ENCODE measurements at places on chromosomes 11 and 22. TPM values are rescaled to one million over a fixed set of nuclear protein-coding genes. Genes with fewer than 3 reads are reported as not detected.
A peak's percentile ranks its signal among the peaks of the same experiment; 100 is the strongest.

DNA sequence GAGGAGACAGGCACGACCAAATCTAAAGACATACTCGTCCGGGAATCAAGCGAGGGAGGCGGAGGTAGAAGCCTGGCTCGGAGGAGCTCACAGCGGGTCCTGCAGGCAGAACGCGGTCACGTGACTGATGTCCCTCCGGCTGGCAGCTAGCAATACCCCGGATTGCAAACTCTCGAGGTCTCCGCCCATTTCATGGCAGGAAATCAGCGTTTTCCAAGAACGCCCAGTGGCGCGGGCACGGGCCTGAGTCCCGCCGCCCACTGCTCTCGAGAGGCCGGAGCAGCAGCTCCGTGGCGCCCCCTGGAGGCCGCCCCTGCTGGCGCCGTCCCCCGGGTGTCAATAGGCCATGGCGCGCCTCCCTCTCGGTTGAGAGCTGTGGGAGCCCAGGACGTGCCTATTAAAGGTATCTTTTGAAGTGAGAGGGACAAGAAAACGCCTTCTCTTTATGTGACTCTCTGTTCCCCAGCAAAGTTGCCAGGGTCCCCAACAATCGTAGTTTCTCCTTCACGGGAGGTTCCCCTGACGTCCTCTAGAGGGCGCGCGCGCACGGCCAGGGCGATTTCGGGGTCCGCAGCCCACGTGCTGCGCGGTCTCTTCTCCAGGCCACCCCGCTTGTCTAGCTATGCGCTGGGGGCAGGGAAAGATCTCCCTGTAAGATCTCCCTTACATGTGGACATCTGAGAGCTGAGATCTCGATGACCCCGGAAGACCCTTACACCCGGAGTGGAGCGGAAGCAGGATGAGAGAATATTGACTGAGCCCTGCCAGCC is 37.3 kb upstream of the RBFOX2 start:
- peak; percentile 90 for DNase-seq

DNA sequence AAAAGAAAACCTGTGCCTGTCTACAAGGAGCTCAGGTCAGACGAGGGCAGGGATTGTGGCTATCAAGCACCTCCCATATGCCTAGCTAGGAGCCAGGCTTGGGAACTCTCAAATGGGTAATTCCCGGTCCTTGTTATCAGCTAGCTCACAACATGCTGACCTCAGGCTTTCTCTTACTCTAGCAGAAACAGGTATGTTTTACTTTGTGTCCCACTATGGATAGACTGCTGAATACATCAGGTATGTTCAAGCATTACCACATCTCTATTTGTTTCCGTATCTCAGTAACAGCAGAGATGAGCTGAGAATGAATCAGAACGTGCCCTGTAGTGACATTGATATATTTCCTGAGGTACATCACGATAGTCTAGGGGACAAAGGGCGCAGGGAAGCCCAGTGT is 29.4 kb downstream of the SHISA8 start:
- DNase-seq = no peak

DNA sequence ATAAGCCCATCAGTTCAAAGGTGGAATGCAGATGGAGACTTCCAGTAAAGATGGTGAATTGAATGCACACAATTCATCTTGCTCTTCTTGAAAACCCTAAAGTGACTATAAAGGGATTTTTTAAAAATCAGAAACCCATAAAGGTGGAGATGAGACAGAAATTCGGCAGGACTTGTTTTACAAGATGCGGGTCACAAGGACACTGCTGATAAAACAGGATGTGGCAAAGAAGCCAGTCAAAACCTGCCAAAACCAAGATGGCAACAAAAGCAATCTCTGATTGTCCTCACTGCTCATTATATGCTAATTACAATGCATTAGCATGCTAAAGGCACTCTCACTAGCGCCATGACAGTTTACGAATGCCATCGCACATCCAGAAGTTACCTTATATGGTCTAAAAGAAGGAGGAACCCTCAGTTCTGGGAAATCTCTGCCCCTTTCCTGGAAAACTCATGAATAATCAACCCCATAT is 137.1 kb downstream of the NECTIN1 start:
- DNase-seq = no peak

DNA sequence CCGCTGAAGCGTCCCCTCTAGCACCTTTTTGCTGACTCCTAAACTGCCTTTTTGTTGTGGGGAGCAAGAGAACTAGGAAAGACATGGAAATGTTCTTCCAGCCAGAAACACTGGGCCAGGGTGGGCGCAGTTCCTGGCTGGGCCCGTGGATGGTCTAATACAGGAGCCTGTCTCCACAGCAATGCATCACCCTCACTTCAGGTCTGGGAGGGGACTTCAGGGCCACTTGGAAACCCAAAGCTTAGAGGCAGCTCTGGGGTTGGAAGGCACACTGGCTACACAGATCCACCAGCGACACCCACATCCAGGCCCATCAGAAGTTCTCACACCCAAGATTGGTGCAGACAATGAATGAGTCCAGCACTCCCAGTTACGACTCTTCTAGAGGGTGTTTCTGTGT is 120.3 kb downstream of the ETS1 start:
- DNase-seq = no peak

GRCh38 chr11:27183672-27184457 is 143.2 kb downstream of the BBOX1 start:
- DNase-seq = peak; percentile 70

- DNase-seq = no peak
Observed at GRCh38 chr11:59247531-59248227, 35.0 kb upstream of the MPEG1 start.

DNA sequence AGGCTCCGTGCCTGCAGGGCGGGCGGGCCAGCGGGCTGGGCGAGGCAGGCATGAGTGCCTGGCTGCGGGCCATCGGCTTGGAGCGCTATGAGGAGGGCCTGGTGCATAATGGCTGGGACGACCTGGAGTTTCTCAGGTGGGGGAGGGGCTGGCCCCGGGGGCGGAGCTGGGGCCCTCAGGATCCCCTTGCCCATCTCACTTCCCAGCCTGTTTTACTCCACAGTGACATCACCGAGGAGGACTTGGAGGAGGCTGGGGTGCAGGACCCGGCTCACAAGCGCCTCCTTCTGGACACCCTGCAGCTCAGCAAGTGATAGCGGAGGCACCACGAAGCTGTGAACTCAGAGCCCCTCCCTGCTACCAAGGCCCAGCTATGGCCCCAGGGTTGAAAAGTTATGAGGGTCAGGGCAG is 5.9 kb downstream of the PHOX2A start:
- DNase-seq = peak; percentile 56

- DNase-seq = no peak
Observed at GRCh38 chr22:28488825-28489224, 190.8 kb downstream of the TTC28 start.

- DNase-seq = no peak
Observed at GRCh38 chr22:22371031-22371541, 126.5 kb downstream of the VPREB1 start.

- DNase-seq = no peak
Observed at GRCh38 chr11:45945397-45945999, 23.0 kb downstream of the LARGE2 start.

DNA sequence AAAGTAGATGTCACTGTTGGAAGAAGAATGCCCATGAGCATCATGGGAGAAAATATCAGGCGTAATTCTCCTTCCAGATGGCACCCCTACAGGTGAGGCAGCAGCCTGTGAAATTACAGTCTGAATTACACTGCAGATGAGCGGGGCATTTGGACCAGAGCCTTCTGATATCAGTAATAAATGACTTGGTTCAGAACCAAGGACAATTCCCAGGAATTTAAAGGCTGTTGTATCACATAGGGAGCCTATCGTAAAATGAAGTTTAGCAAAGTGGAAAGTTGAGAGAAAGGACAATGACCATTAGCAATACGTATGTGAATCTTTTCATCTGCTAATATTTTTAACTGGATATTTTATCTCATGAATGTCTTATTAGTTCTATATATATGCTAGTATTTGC is 61.3 kb downstream of the PRMT3 start:
- no peak for DNase-seq

- no peak for DNase-seq
Observed at GRCh38 chr22:35604621-35605368, 12.3 kb downstream of the MB start.

- DNase-seq = no peak
Observed at GRCh38 chr22:47335460-47335859, 573.0 kb downstream of the TBC1D22A start.

- peak; percentile 50 for DNase-seq
Observed at GRCh38 chr11:78319453-78319955, 98.1 kb downstream of the GAB2 start.

Gene RAPSN
- total RNA-seq = not detected

Gene C11orf52
- total RNA-seq = not detected

Gene CECR2
- total RNA-seq = 5.2 TPM

Gene KCNE3
- 13.7 TPM for total RNA-seq

Gene APOL5
- total RNA-seq = not detected

Gene PRR33
- not detected for total RNA-seq

Gene RASSF10
- not detected for total RNA-seq

Measured in uterus (tissue), 4 donors.